COR-L47 (cell line): ENCODE measurements at places on chromosomes 1 and 21.

- no peak for DNase-seq
These were observed 95.8 kb upstream of the UBE2U start for GRCh38 chr1:64107632-64108031.

- DNase-seq = no peak
These were observed 81.4 kb upstream of the TLR5 start for GRCh38 chr1:223224465-223224864.

- DNase-seq = no peak
These were observed 19.7 kb downstream of the USP48 start for GRCh38 chr1:21763236-21763635.

GRCh38 chr1:218659911-218660677 lies 315.0 kb downstream of the TGFB2 start:
- DNase-seq = no peak

GRCh38 chr21:34545079-34545884 lies 33.3 kb upstream of the KCNE1 start:
- no peak for DNase-seq

GRCh38 chr1:223659711-223660110 lies 5.8 kb downstream of the CAPN8 start:
- DNase-seq = no peak
